H54 (cell line): ENCODE measurements at places on chromosomes 11 and 22.

- no peak for DNase-seq
Measured at GRCh38 chr11:96741068-96741467, 351.3 kb downstream of the JRKL start.

- DNase-seq = no peak
Measured at GRCh38 chr11:117701781-117702180, 95.2 kb downstream of the DSCAML1 start.

- DNase-seq = no peak
Measured at GRCh38 chr11:113173126-113173525, 141.3 kb upstream of the TTC12 start.

DNA sequence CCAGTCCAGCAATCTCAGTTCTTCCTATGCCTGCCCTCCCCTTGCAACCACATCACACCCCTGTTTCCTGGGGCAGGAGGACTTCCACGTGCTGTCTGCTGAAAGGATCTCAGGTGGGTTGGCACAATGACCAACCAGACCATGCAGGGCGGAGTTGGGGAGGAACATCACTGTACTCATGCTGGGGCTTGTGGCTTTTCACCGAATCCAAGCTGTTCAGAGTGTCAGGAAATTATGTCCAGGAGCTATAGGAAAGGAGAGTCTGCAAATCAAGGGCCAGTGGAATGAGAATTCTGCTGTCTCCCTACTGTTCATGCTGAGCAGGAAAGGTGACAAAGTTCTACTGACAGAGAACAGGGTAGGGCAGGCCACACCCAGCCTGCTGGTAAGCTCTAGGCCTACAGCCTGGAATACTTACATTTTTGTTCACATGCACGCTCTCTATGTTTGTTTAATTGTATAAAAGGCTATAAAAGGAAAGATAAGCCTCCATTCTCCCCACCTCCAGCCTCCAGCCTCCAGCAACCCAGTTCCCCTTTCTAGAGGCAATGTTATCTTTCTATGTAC, 1.7 kb upstream of the PLAAT2 start:
- no peak for DNase-seq

DNA sequence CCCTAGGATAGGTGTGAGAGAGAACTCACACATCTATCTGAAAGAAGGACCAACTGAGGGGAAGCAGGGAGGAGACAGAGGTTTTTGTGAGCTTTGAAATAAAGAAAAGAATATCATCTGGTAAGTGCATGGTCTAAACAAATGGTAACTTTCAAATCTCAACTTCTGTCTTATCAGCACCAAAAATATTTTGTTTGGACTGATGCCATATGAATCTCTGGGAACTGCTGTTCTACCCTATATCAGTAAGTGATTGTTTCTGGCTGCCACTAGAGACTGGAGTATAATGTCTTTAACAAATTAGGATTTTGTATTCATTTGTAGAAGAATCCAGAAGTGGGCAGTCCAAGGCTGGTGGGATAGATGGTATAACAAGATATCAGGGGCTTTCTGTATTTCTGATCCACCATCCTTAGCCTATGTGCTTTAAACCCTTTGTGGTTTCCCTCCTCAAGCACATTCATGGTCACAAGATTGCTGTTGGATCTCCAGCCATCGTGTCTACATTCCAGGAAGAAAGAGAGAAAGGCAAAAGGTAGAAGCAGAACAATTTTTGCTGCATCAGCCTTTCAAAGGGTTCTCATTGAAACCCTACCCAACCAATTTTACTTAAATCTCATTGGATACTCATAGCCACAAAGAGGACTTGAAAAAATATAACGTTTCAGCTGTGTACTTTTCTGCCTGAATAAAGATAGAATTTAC, 4.7 kb downstream of the HEPHL1 start:
- DNase-seq = no peak

DNA sequence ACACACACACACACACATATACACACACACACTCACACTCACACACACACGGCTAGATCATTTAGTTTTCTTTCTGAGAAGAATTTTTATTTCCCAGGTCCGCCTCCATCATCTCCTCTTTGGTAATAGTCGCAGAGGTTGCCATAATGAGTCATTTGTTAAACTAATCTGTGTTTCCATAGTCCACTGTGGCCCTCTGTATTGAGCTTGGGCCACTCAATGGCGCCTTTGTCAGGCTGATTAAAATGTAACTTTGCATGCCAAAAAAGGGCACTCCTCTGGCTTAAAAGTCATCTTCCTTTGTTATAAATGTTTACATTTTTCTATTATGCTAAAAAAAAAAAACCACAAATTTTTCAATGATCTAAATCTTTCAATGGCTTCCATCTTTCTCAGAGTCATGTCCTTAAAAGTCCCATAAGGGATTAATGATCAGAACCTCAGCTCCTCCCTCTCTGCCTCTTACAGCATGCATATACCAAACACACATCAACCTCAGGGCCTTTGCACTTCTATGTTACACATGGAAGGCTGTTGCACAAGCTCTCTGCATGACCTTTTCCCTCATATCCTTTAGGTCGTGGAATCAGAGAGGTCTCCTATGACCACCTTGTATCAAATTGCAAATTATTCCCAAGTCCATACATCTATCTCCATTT, 35.3 kb downstream of the EHF start:
- DNase-seq = no peak

DNA sequence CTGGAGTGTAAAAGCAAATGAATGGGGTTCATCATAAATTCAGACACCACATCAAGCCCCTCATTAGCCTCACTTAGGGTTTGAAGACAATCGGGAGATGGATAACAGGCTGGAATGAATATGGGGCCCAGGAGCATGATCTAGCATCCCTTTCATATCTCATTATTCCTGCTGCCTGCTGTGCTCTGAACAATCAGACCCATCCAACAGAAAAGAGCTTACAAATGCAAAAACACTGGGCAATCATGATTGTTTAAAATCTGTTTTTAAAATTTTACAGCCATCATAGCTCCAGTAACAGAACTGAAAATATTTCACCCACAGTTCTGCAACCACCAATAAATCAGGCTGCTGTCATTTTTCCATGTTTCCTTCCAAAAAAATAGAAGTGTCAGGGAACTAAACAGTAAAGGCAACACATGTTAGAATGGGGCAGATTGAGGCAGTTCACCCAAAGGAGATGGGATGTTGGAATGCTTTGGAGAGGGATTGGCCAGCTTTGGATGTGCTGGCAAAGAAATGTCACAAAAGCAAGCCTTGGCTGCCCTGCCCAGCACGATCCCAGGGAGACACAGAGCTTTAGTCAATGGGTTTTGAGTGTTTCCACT, 47.8 kb upstream of the BMAL1 start:
- no peak for DNase-seq

DNA sequence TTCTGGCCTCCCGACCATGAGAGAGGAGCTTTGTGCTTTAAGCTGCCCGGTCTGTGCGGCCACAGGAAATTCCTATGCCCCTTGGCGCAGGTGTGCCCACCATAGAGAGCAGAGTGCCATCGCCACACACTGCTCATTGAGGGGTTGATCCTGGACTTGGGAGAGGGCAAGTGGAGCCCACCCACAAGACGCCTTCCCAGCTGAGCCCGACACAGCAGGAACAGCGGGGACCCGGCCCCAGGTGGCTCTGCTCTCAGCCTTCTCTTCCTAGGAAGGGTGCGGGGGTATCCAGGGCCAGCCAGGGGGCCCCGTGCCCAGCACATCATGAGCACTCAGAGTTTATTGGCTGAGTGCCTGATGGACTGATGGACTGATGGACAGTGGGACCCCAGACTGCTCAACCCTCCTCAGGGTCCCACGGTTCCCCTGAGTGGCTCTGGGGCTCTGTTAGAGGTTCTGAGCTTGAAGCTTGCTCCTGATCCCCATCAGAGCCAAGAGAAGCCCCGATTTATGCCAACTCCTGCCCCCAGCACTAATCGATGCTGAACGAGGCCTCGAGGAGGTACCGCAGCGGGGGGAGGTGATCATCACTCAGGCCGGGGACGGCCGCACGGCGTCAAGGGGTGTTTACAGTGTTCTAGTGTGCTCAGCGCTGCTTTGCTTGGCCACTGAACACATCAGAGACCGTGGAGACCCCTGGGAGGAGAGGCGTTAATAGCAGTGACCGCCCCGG, 13.5 kb upstream of the MRGPRD start:
- no peak for DNase-seq

- DNase-seq = no peak
Measured at GRCh38 chr22:49514641-49515040, 313.0 kb downstream of the BRD1 start.

- peak; percentile 99 for DNase-seq
Measured at GRCh38 chr11:45899448-45900174, 7.5 kb downstream of the FREY1 start.

- DNase-seq = peak; percentile 65
Measured at GRCh38 chr11:120710354-120711131, 199.0 kb downstream of the GRIK4 start.

DNA sequence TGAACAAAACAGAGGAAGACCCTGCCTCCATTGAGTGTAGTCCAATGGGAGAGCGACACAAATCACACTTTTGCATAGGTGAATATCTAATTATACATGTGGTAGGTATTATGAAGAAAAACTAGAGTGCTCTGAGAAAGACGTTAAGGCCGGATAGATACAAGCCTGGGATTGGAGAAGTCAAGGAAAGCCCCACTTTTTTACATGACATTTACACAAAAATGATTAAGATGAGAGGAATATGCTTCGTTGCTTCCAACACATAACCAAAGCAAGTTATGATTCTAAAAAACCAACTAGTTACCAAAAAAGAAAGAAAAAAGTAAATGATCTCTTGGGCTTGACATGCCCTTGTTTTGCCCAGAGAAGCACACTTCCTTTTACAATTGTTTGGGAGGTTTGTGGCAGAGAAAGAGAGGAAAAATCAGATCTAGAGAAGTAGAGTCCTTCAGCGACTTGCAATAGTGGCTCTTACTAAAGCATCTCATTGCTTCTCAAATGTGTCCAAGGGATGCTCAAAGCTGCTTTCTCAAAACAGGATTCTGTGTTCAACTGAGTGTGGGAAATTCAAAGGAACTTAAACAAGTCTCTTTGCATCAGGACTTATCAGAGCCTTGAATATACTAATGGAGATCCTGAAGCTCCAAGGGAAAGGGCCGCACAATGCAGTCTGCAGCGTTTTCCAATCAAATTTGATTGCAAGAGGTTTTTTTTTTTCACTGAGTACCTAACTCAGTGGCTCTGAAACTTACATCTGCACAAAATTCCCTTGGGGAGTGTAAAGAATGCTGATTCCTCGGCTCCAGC, 38.8 kb downstream of the FLI1 start:
- no peak for DNase-seq

GRCh38 chr11:8263109-8263768, 439 bp downstream of the LMO1 start:
- no peak for DNase-seq

- DNase-seq = no peak
Measured at GRCh38 chr11:32451808-32452207, 16.5 kb upstream of the WT1 start.

DNA sequence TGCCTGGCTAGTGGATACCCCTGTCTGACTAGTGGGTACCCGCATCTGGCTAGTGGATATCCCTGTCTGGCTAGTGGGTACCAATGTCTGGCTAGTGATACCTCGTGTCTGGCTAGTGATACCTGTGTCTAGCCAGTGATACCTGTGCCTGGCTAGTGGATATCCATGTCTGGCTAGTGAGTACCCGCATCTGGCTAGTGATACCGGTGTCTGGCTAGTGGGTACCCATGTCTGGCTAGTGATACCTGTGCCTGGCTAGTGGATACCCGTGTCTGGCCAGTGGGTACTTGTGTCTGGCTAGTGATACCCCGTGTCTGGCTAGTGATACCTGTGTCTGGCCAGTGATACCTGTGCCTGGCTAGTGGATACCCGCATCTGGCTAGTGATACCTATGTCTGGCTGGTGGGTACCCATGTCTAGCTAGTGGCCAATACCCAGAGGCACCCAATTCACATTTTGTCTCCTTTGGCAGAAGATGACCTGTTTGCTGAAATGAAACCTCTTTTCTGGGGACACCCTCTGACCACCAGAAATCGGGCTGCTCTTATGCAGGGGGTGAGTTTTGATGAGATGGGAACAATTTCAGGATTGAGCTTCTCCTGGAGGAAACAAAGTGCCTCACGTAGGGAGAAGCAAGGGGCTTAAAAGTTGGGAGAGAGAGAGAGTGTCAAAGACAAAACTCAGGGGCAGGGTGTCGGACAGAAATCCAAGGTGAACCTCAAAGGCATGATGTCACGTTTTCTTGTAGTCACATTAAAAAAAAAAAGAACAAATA, 63.4 kb downstream of the SMIM38 start:
- DNase-seq = no peak

- no peak for DNase-seq
Measured at GRCh38 chr11:86196913-86197312, 47.6 kb upstream of the EED start.

DNA sequence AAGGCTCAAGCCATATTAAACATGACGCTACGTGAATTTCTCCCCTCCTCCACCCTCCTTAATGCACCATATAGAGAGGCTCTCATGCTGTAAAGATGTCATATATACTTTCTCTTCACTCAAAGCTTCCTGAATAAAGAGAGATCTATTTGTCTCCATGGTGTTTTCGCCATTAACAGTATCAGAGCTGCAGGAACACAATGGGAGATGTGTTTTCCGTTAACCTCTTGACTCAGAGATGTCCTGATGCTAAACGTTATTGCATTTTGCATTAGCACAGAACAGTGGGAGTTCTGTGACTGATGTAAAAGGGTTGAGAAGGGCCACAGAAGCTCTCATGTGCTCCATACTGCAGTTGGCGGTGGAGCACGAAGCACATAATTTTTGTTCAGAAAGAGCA, 25.7 kb upstream of the BLID start:
- DNase-seq = no peak

DNA sequence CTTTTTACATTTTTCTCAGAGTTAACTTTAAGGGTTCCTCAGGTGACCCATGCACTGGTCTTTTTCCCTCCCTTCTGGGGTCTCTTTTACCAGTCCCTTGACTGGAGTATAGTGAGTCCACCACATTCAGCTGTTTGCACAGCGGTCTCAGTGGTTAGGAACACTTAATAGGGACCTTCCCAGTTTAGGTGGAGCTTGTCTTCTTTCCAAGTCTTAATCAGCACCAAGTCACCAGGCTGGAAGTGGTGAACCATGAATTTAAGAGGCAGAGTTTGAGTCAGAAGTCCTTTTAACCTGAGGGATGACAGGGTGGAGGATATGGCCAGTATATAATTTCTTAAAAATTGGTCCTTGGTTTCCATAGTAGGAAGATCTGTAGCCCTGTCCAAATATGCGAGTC, 349.7 kb upstream of the MPPED2 start:
- no peak for DNase-seq

GRCh38 chr11:62863687-62864335, 16.9 kb upstream of the SLC3A2 start:
- no peak for DNase-seq

DNA sequence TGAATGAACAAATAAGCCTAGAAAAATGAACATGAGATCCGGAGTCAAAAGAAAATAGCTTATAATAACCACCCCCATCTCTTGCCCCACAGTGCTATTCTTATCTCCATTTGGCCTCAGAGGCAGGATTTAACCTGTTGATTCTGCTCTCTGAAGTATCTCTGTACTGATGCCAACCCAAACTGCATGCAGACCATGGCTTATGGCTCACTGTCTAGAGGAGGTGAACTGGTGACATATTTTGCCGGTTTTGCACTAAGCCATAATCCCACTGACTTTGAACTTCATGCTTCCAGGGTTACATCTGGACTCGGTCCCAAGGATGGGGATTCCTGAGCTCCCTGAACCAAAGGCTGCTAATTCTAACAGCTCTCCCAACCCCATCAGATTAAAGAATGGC, 397.1 kb downstream of the TENM4 start:
- DNase-seq = no peak
